SK-N-DZ (cell line): ENCODE measurements at places on chromosomes 16 and 17.

DNA sequence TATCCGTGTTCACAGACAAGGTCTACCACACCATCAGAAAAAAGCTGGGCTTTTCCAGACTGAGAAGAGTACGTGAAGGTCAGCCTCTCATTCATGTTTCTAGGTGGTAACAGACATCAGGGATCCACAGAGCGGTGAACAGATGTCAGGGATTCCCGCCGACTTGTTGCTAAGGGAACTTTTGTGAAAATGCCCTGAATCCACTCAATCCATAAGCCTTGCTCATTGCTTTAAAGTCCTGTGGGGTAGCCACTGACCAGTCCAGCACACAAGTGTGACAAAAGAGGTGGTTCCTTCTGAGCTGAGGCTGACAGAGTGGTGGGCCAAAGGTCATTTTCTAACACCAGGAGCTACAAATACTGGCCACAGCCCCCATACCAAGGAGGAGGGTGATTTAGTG is 5.9 kb downstream of the GAS7 start:
- no peak for DNase-seq

DNA sequence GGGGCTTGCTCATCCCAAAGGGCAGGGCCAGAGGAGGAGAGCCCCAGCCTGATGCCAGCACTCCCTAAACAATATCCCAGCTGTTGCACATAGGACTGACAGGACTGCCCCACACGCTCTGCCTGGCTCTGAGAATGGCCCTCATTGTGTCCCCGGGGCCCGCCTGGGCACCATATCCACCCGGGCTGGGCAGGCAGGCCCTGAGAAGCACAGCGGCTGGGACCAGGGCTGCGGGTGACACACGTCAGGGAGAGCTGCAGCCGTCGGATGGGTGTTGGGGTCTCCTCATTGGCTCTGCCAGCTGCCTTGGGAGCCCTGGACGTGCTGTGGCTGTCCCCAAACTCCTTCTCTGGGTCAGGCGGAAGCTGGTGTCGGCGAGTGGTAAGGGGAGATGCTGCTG is 4.2 kb downstream of the BCAR1 start:
- no peak for DNase-seq

DNA sequence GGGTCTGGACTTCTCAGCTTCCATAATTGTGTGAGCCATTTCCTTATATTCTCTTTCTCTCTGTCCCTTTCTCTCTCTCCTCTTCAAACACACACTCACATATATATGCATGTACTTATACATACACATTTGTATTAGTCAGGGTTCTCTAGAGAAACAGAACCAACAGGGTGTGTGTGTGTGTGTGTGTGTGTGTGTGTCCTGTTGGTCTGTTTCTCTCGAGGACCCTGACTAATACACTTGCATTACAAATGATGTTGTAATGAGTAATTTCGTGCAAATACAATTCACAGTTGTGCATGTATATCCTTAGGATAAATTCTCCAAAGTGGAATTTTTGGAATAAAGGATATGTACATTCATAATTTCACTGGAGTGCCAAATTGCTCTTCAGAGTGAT is 115.3 kb downstream of the NPIPB5 start:
- DNase-seq: no peak

DNA sequence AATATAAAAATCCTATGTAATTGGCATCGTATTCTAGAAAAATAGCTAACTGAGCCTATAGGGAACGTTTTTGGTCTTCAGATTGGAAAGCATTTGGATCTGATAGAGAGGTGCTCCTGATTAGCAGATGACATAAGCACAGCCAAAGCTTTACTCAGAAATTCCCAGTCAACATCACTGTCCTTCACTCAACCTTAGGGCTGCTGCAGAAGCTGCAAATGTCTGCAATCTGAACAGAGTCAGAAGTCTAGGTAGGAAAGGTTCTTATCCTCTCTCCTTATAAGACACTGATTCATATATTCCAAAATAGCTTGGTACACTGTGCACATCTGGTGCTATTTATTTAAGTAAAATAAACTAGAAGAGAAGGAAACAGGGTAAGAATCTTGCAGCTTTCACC is 19.2 kb downstream of the STRADA start:
- no peak for DNase-seq

DNA sequence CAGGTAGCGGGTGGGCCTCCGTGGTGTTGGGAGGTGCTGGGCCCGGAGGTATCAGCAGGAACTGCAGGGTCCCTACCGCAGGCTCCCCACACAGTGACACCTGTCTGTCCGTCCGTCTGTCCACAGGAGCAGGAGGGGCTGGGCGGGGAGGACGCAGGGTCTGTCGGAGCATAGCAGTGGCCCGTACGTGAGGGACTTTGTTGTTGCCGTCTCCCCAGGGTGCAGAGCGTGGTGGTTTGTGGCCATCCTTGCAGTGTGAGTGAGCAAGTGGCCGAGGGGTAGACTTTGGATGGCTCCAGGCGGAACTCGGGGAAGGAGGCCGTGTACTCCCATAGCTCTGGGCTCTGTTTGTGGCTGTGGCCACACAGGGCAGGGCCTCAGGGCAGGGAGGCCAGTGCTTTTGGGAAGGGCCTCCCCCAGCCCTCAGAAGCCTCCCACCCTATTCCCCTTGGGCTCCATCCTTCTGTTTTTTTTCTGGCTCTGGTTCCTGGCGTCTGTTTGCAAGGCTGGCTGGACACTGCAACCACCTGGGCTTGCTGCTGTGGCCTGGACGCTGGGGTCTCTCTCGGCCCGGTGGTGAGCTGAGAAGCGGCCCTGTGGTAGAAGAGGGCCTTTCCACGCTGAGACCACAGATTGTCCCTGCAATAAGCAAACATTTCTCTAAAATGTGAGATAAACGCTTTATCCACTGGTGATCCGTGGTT is 41.0 kb upstream of the ZNF750 start:
- no peak for DNase-seq

DNA sequence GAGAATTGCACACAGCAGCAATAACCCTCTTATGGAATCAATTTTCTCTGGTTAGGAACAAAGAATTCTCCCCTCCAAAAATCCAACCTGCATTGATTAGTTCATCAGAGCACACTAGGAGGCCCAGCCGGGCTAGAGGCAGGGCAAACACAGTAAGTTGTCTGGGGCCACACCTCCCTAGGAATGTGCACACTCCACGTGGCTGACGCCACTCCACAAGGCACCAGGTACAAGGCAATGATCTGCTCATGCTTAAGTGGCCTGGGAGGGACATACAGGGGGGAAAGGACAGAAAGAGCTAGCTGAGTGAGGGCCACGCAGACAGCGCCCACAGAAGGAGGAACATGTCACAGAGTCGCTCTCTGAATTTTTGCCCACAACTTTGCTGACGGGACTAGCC is 107.6 kb downstream of the SLC39A11 start:
- DNase-seq: no peak

DNA sequence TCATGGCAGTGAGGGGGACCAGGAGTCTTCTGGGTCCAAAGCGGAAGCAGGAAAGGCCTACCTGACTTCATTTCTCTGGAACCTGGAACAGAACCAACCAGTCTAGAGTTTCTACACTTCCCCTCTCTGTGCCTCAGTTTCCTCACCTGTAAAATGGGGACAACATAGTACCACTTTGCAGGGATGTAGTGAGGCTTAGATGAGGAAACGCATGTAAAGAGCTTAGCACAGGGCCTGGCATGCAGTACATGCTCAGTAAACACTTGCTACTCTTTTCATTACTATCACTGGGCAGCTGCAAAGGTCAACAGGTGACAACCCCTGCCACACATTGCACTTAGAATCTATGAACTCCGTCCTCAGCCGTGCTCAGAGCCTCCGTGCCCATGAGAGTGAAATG is 24.2 kb downstream of the MYO15A start:
- DNase-seq: no peak

GRCh38 chr17:82767041-82767754 is 15.3 kb downstream of the TBCD start:
- no peak for DNase-seq

DNA sequence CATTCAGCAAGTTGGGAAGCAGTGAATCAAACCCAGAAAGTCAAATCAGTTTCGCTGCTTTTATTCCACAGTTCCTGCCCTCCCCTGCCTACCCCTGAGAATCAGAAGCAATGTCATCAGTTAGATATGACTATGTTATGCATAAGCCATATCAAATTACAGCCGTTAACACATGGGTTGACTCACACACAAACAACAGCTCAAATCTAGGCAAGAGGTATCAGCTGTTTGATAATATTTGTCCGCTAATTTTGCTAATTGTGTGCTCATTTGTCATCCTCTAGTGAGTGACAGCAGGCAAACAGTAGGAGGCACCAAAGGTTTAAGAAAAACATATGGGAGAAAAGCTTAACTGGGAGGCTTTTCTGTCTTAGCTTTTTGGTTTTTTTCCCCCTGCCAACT is 327.4 kb upstream of the CCL2 start:
- no peak for DNase-seq

GRCh38 chr17:35169835-35170363 is 22.3 kb downstream of the UNC45B start:
- no peak for DNase-seq

GRCh38 chr16:89319886-89320781 is 102.6 kb downstream of the ZNF778 start:
- DNase-seq: no peak

DNA sequence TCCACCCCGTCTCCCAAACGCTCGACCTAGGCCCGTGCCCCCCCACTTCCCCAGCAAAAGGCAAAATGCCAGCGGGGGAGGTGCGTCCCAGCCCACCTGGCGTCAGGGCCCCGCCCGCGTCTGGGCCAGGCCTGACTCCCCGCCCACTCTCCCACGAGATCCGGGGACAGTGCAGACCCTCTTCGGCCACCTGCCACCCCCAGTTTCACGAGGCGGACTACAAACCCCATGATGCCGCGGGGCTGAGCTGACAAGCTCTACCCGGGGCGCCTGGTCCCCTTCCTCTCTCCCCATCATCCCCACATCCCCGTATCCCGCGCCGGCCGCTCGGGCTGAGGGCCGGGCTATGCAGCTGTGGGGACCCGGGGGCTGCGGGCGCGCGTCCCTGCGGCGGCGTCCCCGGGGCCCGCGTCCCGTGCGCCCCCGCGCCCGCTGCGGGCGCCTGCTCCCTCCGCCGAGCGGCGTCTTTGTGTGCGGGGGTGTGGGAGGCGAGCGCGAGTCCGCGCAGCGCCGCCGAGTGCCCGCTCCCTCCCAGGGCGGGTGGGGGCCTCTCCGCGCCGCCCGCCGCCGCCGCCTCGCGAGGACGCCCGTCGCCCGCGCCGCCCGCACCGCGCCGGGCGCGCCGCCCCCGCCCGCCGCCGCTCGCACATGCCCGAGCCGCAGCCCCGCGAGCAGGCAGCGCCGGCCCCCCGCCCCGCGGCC is at the start of gene ANKRD13B:
Gene ANKRD13B (plus strand): TSS at position 283 of the 702 bp plus-strand sequence. CDS start 490 bp downstream, outside the sequence.
- DNase-seq: peak; percentile 85

DNA sequence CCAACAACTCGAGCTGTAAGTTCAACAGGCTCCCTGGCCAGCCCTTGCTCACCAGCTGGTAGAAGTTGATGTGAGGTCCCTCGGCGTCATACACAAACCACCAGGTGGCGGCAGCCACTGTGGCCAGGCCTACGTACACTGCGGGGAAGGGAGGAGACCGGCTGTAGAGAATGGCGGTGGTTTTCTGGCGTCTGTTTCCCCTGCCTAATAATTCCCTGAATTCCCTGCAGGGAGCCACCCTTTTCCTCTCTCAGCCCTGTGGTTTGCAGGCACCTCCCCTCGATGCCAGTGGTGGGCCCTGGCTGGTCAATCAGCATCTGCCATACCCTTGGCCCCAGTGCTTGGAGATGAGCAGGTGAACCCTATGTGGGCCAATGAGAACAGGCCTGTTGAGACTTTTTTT is 18.9 kb upstream of the P2RX1 start:
- DNase-seq: peak; percentile 80
